ENCODE measurements at places on chromosomes 4 and X.

DNA sequence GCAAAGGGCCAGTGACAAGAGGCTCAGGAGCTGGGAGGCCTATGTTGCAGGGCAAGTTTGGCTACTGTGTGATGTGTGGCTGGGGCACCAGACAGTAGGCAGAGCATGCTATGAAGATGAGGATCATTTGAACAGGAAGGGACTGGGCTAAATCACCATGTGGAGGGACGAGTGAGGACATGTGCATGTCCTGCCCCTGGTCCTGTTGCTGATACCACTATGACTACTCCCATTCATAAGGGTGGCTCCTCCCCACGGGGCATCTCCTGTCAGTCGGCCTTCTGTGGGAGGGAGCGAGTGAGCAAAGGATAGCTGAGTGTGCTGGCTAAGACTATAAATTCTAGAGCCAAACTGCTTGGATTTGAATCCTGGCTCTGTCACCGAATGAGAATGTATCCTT is 139.2 kb downstream of the TMEM164 start:
- no peak for DNase-seq

GRCh38 chrX:123731987-123732669 is 724 bp downstream of the THOC2 start:
- peak; percentile 28 for DNase-seq

DNA sequence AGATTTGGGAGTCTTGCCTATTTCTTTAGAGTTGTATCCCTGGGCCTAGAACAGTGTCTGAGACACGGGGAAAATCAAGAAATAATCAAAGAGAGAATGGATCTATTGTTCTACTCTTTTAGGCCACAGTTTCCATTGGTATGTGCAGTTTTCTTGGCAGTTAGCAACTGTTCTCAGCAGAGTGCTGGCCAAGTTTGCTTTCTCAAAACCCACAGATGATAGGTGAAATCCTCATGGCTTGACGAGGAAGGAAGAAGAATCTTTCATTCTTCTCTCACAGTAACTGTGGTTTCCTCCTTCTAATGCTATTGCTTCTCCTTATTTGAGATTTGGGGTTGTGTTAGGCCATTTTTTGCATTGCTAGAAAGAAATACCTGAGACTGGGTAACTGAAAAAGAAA is 42.2 kb downstream of the AGA start:
- no peak for DNase-seq

GRCh38 chrX:1442016-1442665 is 10.6 kb downstream of the ASMTL start:
- DNase-seq: no peak

GRCh38 chr4:83503974-83504373 is 19.1 kb upstream of the ABRAXAS1 start:
- no peak for DNase-seq

GRCh38 chr4:38155589-38156294 is 195.5 kb downstream of the PTTG2 start:
- DNase-seq: no peak

DNA sequence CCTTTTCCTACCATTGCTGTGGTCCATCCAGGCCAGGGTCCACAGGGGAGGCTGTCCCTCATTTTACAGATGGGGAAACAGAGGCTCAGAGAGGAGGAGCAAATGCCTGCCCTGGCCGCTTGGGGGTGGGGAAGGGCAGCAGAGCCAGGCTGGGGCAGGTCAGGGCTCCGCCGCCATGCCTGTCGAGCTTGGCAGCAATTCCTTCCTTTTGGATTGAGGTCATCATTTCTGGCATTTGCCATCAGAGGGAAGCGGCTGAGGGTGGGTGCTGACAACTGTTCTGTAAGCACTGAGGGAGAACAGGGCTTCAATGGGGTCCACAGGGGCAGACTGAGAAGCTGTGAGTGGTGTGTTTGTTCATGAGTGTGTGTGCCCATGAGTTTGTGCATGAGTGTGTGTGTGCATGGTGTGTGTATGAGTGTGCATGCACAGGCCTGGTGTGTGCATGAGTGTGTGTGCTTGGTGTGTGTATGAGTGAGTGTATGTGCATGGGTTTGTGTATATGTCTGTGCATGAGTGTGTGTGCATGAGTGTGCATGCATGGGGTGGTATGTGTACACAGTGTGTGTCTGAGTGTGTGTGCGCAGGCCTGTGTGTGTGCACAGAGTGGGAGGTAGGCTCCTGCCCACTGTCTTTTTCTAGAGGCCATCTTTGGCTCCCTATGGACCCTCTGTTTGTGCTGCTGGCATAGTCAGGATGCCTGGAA is 115.2 kb downstream of the SORCS2 start:
- no peak for DNase-seq

- DNase-seq: no peak
Measured at GRCh38 chrX:89124985-89125384, 378.0 kb downstream of the CPXCR1 start.

- no peak for DNase-seq
Measured at GRCh38 chr4:142523111-142523510, 323.0 kb downstream of the INPP4B start.

- peak; percentile 73 for DNase-seq
Measured at GRCh38 chr4:176274441-176274840, 5.4 kb upstream of the ASB5 start.

DNA sequence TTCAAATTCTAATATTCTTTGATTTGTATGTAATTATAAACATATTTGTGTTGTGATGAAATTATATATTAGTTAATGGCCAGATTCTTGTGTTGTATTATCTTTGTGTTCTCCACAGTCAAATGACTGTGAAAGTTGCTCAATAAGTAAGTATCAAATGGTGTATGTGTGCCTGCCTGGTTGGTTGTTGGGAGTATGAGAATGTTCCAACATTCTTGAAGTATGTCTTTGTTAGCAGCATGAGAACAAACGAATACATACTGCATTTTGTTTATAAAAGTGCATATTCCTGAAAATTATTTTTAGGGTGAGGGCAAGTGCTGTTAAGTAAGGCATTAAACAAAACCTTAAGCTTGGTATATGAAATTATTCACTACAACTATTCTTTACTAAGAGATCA is 16.2 kb downstream of the ARHGEF38 start:
- no peak for DNase-seq

DNA sequence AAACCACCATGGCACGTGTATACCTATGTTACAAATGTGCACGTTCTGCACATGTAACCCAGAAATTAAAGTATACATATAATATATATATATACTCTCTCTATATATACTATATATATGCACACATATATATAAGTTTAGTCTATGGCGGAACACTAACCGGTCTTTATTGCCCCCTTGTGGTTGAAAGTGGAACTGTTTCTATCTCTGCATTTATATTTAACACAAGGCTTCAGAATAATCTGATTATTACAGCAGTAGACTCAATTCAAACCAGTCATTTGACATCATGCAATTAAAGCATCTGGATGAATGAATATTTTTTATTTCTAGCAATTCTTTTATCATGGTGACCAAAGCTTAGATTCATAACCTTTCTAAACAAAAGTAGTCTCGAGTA is 14.6 kb downstream of the RAB9B start:
- DNase-seq: peak; percentile 45

- DNase-seq: peak; percentile 26
Measured at GRCh38 chrX:154775419-154776349, 13.0 kb downstream of the DKC1 start.

- no peak for DNase-seq
Measured at GRCh38 chr4:98518559-98519267, 139.7 kb downstream of the TSPAN5 start.

DNA sequence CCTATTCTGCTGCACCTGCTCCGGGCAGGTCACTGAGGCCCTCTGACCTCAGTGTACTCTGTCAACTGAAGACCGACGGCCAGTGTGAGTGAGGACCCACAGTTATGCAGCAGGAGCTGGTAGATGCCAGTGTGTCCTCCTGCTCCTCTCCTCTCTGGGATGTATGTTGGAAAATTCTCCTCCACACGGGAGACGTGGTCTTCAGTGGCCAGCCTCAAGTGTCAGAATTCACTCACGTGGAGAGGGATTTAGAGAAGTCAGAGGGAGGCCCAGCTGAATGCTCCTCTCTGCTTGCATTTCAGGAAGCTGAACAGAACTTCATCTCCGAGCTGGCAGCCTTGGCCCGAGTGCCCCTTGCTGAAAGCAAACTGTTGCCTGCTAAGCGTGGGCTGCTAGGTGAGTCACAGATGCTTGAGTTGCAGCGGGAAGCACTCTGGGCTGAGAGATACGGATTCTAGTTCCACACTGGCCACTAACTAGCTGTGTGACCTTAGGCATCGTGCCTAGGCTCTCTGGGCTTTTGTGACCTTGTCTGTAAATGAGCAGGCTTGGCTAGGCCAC is 83.6 kb downstream of the CRMP1 start:
- DNase-seq: no peak

DNA sequence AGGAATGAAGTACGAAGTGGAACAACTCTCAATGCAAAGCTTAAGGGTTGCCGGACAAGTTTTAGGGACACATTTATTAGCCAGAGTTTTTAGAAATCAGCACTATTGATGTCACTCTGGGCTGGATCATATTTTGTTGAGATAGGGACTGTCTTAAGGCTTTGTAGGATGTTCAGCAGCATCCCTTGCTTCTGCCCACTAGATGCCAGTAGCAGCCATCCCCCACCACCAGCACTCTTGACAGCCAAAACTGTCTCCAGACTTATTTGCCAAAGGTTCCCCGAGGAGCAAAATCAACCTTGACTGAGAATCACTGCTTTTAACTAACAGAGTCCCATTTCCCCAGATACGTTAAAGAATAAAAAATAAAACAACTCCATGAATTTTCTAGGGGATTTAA is 1497.3 kb downstream of the STIM2 start:
- peak; percentile 46 for DNase-seq

- DNase-seq: peak; percentile 58
Measured at GRCh38 chr4:139167774-139168444, 9.1 kb downstream of the ELF2 start.

DNA sequence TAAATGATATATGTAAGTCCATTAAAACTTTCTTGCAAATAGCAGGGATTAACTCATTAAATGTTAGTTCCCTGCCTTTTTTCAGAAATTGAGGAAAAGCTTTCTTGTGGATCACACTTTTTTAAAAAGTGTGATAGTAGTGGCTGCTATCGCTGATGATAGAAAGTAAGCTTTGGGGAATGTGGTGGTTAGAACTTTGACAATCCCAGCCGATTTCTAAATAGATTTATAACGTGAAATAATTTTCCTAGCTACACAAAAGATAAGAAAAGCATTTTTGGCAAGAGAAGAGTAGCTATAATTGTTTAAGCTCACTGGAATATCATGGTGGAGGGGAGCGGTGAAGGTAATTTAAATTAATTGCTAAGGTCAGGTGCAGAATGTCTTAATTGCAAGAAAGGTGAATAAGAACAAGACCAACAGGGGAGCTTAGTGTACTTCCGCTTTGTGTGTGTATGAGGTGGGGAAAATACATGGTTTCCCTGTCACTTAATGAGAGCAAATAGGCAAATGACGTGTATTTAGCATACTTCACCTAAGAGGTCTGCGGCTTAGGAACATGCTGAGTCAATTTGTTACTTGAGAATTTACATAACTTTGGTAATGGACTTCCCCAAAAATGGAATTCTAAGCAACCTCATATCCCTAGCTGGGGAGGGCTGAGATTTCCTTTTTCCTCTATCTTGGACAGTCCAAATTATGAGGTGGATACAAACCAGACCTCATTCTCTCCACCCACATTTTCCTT is 11.7 kb upstream of the IL21 start:
- DNase-seq: no peak

- no peak for DNase-seq
Measured at GRCh38 chrX:155046811-155047528, 20.3 kb downstream of the FUNDC2 start.

DNA sequence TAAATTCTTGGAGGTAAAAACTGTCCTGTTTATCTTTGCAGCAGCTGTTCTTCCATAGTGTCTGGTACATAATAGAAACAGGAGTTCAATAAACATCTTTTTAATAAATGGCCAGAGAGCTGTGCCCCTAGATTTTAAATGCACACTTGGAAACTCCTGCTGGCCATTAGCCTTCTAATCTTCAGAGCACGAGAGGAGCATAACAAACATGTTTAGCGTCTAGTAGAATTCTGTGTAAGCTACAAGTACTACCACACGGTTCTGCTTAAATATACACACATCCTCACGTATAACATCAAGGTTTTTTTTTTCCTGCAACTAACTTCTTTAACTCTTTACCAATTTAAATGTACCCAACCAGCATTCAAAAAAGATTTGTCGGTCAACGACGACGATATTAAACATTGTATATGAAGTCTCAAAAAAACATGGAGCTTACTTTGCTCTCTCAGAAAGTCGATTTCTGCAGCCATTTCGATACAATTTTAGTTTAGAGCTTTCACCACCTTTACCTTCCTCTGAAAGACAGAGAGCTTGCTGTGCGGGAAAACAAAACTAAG is 628 bp downstream of the SCLT1 start:
- peak; percentile 15 for DNase-seq

DNA sequence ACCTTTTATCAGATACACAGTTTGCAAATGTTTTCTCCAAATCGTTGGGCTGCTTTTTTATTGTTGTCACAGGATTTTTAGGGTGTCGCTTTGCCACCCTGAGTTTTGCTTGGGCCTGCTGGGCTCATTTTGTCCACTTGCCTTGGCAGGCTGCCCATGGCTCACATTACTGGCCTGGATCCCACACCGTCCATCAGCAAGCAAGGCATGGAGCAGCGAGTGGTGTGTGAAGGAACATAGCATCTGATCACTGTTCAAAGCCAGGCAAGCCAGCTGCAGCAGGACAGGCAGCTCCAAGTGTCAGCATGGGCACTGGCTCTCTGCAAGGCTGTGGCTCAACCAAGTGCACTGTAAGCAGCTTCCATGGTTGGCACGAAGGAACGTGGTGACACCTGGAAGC is 261.4 kb upstream of the TECRL start:
- DNase-seq: no peak

DNA sequence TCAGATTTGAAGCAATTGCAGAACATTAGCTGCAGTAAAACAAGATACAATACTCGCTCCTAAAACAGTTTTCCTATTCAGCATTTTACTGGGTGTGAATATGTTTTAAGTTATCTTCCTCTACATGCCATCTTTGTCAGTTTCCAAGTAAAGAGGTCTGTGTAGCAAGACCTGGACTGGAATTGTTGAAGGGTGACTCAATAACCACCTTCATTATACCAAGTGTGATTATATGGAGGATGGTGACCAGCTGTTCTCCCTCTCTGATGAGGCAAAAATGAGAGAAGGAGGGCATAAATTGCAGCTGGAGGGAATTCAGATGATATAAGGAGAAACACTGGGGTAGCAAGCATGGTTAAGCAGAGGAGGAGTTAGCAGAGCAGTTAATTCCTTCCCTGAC is 922.1 kb upstream of the SLIT2 start:
- peak; percentile 32 for DNase-seq

GRCh38 chrX:10048076-10048475 is 80.9 kb downstream of the CLDN34 start:
- peak; percentile 35 for DNase-seq

GRCh38 chrX:153245288-153245731 is 66.2 kb downstream of the MAGEA1 start:
- no peak for DNase-seq

GRCh38 chr4:36269101-36269500 is 12.3 kb upstream of the DTHD1 start:
- no peak for DNase-seq

GRCh38 chr4:100340512-100341485 is 150.5 kb upstream of the DDIT4L start:
- no peak for DNase-seq

GRCh38 chr4:130486186-130486585 is 1390.2 kb downstream of the C4orf33 start:
- peak; percentile 28 for DNase-seq

- DNase-seq: peak; percentile 21
Measured at GRCh38 chrX:129706400-129707072, 32.2 kb upstream of the XPNPEP2 start.

Data from EL (cell line).